Fibroblast of the aortic adventitia (primary cell): ENCODE measurements at places on chromosomes 7 and 10. TPM values are rescaled to one million over a fixed set of nuclear protein-coding genes. Genes with fewer than 3 reads are reported as not detected.

The CYP3A7 gene
- 0.74 TPM in 1 of 2 replicates, not detected in the other for total RNA-seq

The ADRA2A gene
- 0.82 and 2.6 TPM in 2 replicates for total RNA-seq

The LIPM gene
- total RNA-seq = 0.82 TPM in 1 of 2 replicates, not detected in the other

The SPDYE2 gene
- total RNA-seq = 0.16 TPM in 1 of 2 replicates, not detected in the other

The KCP gene
- 0.09 and 1.6 TPM in 2 replicates for total RNA-seq

The VSTM2A gene
- total RNA-seq = not detected in 2 replicates

The FAM25C gene
- not detected in 2 replicates for total RNA-seq

The RHOBTB1 gene
- total RNA-seq = 15.8 and 27.0 TPM in 2 replicates

The LLCFC1 gene
- total RNA-seq = not detected in 2 replicates
